ENCODE measurements at places on chromosomes 4 and X.

GRCh38 chr4:175127314-175127713 is 209.2 kb downstream of the ADAM29 start:
- no peak for DNase-seq

DNA sequence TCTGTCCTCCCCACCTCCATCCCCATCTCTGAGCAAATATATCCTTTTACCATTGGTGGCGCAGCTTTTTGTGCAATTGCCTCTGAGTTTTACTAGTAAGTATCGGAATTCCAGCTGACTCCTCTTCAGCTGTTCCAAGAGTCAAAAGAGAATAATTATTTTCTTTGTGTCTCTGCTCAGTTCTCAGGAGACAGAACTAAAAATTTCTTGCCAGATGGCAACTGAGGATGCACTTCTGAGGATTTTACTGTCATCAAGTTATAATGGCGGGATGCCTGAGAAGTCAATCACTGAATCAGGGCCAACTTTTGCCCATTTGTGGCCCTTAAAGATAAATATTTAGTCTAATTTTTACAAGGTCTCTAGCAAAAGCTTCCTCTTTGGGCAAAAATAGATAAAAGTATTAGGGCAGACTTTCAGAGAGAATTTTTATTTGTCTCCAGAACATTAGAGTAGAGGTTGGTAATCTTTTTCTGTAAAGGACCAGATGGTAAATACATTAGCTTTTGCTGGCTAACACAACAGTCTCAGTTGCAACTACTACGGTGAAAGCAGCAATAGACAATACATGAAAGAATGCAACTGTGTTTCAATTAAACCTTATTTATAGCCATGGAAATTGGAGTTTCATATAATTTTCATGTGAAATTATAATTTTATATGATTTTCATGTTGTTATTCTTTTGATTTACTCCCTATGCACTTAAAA is 15.6 kb upstream of the ADGRA3 start:
- no peak for DNase-seq

DNA sequence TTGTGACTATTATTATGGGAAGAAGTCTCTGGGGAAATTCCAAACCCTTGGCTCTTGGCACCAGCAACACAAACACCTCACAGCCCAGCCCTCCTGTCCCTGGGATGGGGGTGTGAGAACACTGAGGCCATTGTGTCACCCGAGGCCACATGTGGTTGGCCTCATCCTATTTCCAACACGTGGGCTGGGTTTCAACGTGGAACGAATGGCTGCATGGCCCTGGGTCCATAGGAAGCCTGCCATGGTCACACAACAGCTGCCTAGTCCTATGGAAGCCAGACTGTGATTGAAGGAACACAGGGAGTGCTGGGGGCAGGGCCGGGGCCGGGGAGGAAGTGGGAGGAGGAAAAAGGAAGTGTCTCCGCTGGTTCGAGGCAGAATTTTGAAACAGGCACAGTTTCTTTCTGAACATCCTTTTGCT is 10.0 kb downstream of the CLCN4 start:
- DNase-seq: no peak

DNA sequence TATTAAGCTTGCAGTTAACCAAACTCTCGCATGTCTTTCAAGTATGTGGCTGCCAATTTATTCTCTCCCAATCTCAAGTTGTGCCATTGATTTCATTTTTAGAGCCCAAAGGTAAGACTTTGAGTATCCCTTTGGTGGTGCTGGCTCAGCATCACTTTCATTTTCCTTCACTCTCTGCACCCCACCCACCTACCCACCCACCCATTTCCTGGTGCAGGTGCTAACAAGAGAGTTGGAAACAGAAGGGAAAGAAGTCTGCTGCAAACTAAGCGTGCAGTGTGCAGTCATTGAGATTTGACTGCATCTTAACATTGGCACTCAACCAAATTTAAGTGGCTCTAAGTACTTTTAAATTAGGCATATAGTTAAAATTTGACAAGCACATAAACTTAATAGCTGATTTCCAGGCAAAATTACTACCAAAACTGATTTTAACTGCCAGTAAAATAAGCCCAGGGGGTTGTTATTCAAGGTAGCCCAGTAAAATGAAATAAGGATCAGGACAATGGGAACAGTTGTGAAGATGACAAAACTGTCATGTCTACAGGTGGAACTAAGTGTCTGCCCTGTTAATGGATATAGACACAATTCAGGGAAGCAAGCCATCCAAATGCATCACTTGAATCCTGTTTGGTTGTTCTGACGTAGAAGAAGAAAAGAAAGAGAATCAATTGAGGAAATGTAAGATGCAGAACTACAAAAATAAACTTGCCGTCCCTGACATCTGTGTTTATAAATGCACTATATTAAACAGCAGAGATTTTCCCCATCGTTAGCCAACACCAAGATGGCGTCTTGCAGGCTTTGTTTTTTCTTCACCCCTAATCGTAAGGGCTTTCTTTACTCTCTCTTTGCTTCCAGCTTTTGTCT is 184.2 kb downstream of the KDR start:
- no peak for DNase-seq

GRCh38 chrX:12794654-12795053 is 3.4 kb downstream of the PRPS2 start:
- DNase-seq: no peak

- no peak for DNase-seq
Observed at GRCh38 chr4:156732634-156733033, 239.0 kb downstream of the PDGFC start.

- no peak for DNase-seq
Observed at GRCh38 chrX:19627533-19627932, 112.2 kb upstream of the MAP3K15 start.

DNA sequence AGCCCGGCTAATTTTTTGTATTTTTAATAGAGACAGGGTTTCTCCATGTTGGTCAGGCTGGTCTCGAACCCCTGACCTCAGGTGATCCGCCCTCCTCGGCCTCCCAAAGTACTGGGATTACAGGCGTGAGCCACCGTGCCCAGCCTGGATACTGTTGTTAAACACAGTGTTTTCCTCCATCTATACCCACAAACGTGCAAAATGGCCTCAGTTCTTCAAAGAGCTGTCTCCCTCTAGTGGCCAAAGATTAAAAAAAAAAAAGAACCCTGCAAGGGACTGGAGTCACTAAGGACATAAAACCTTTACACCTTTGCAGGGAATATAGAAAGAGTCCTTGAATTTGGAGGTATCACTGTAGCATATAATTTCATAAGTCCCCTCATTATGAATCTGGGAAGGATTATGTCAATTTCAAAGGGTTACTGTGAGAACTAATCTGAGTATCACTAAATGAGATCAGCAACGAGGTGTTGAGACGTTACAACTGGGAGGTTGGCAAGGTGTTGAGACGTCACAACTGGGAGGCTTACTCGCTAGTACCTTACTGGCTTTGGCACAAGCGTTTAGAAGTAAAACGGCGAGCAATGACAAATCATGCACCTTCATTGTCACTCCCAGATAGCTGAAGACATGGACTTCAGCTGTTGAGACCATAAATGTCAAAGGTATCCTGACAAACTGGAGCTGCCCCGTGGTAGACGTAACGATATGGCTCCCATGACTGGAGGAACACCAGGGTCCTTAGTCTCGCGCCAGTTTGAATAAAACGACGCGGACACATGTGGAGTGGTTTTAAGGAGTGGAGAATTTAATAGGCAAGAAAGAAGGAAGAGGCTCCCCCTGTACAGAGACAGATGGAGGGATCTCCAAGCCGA is 33.4 kb upstream of the ENPP6 start:
- peak; percentile 69 for DNase-seq

DNA sequence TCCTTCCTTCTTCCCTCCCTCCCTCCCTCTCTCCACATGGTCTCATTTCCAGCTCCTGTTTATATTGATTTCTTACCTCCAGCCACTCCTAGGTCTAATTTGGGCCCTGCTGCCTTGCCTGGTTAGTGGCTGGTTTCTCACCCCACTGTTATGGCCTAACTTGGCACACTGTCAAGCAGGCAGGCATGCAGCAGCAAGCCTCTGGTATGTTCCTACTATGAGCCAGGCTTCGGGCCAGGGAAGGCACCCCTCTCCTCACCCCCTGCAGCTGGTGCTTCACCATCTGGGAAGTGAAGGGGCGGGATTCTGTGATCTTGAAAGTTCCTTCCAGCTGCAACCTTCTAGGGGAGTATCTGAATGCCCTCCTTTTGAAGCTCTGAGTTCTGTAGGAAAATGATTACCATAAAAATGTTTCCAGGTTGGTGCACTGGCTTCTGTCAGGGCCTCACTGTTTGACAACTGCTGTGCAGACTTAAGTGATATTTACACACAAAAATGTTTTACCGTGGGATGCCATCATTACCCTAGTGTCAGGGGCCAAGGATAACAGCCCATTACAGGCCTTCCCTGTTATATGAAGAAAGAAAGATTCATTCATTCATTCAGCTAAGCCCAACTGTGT is 10.1 kb upstream of the VMA21 start:
- DNase-seq: no peak

- DNase-seq: no peak
Observed at GRCh38 chrX:67614423-67614822, 70.6 kb downstream of the AR start.

DNA sequence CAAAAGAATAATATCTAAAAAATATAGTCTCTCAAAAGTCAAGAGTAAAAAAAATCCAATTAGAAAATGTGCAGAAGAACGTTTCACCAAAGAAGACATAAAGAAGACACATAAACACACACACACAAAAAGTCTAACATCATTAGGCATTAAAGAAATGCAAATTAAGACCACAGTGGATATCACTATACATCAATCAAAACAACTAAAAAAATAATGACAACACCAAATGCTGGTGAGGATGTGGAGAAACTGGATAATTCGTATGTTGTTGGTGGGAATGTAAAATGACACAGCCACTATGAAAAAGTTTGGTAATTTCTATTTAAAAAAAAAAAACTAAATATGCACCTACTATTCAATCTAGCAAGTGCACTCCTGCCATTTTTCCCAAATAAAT is 66.4 kb downstream of the LRBA start:
- DNase-seq: no peak

GRCh38 chr4:152408514-152409327 is 127.2 kb downstream of the FBXW7 start:
- peak; percentile 32 for DNase-seq

- DNase-seq: no peak
Observed at GRCh38 chr4:552019-552418, 24.1 kb downstream of the TMEM271 start.

DNA sequence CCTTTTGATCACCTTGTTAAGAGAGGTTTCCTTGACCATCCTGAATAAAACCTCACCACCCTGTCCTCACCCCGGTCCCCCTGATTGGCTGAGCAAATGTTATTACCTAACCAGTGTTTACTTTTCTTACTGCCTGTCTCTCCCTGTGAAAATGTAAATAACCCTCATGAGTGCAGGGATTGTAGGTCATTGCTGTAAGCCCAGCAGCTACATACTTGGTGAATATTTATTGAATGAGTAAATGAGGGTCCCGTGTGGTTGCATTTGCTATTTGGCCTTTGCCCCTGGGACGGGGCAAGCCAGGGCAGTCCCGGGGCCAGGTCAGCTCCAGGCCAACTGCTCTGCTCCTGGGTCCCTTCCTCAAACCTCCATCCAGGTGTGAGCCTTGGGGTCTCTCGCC is 55.5 kb upstream of the CLCN4 start:
- DNase-seq: no peak

GRCh38 chr4:25223802-25224375 is 9.9 kb upstream of the PI4K2B start:
- DNase-seq: no peak

- DNase-seq: no peak
Observed at GRCh38 chrX:78548012-78548411, 111.1 kb downstream of the RTL3 start.

DNA sequence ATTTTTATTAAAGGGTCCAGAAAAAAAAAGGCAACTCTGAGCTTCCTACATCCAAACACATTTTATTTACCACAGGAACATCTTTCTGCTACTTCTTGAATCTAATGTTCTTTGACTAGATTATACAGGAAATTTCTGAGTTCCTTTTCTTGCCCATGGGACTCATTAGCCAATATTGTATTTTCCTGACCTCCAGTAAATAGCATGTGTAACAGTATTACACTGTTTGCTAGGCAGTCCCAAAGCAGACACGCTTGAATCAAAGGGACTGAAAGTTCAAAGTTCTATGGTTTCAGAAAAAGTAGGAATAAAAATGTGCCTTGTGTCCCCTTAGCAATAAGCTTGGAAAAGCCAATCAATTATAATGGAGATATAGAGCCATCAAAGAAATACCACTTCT is 57.4 kb downstream of the MOSPD2 start:
- DNase-seq: no peak

DNA sequence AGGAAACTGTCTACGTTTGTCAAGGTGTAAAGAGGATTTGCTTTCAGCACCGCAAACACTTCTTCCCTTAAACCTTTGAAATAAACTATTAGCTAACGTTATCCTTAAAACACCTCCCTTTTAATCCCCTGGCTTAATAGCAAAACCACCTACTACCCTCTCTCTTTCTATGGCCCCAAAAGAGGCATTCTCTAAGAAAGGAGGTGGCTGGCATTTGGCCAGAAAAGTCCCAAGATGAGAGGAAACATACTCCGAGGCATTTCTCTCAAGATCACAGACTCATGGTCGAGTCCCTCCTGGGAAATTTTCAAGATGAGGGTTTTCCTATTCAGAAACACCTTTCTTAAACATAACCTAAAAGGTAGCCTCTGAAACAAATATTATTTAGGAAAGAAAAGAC is 60.6 kb upstream of the VCX3B start:
- no peak for DNase-seq

DNA sequence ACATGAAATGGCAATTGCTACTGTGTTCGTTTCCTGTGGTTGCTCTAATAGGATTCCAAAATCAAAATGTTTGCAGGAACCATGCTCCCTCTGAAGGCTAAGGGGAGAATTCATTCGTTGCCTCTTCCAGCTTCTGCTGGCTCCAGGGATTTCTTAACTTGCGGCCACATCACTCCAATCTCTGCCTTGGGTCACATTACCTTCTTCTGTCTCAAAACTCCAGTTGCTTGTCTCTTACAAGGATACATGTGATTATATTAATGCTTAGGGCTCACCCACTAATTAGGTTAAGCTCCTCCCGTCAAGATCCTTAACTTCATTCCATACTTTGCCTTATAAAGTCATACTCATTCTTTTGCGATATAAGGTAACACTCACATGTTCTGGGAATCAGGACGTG is 208.4 kb downstream of the RBM46 start:
- no peak for DNase-seq

- DNase-seq: peak; percentile 35
Observed at GRCh38 chrX:147912093-147912801, 528 bp downstream of the FMR1 start.

- peak; percentile 62 for DNase-seq
Observed at GRCh38 chrX:149470955-149471354, 34.2 kb downstream of the IDS start.

Measured in MM.1S (cell line).